ENCODE measurements at places on chromosomes 3 and 15.

DNA sequence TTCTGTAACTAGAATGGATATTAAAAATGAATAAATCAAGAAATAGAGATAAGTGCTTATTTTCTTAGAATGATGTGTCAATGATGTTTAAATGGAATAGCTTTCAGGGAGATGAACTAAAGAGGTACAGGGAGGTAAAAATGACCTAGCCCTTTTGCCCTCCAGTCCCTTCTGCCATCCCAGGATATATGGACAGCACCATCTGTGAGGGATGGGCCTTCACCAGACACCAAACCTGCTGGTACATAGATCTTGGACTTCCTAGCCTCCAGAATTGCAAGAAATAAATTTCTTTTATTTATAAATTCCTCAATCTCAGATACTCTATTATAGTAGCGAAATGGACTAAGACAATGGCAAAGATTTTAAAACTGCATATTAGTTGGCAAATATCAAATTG, 352.0 kb upstream of the THBS1 start:
- no peak for DNase-seq

- no peak for DNase-seq
Observed at GRCh38 chr3:54321520-54321919, 199.2 kb downstream of the CACNA2D3 start.

- no peak for DNase-seq
Observed at GRCh38 chr3:97896129-97896528, 74.3 kb downstream of the CRYBG3 start.

GRCh38 chr15:83204697-83205096, 2.9 kb downstream of the HDGFL3 start:
- no peak for DNase-seq

- no peak for DNase-seq
Observed at GRCh38 chr3:124792341-124793040, 62.2 kb downstream of the UMPS start.

DNA sequence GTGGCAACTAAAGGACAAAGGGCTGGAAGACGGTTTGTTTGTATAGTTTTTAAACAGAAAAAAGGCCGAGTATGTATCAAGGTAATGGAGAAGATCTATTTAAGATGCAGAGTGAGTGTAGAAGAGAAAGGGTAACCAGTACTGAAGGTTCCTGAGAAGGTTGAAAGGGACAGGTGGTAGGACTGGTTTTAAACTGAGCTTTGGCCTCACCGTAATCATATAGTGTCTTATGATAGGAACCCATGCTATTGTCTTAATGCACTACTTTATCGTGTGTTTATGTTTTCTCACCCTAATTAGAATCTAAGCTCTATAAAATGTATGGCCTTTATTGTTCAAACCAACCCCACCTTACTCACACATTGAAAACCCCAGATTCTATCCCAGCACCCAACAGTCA, 32.7 kb downstream of the FHIT start:
- DNase-seq, result no peak

- DNase-seq, result no peak
Observed at GRCh38 chr3:197573048-197573767, 17.4 kb upstream of the BDH1 start.

GRCh38 chr3:158451405-158452055, 119.5 kb upstream of the MLF1 start:
- peak; percentile 8 for DNase-seq

GRCh38 chr3:25823314-25823713, 33.4 kb downstream of the OXSM start:
- DNase-seq, result no peak

GRCh38 chr3:29451920-29452319, 171.0 kb downstream of the RBMS3 start:
- DNase-seq, result no peak

DNA sequence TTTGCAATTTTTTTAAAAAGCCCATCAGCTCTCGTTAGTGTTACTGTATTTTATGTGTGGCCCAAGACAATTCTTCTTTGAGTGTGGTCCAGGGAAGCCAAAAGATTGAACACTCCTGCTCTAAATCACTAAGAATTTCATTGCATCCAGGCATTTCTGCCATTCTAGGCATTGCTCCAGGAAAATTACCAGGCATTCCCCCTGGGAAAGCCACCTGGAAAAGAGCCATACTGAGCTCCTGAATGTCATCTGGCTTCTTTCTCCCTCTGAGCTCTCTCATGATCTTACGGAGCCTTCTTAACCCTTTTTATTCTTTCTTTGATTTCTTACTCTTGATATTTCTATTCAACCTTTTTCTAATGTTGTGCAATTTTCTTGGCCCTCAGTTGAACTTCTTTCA, 202.2 kb downstream of the DOCK3 start:
- no peak for DNase-seq

- DNase-seq, result no peak
Observed at GRCh38 chr3:65761446-65762234, 277.1 kb downstream of the MAGI1 start.

- DNase-seq, result no peak
Observed at GRCh38 chr3:186182850-186183249, 74.0 kb upstream of the ETV5 start.

GRCh38 chr3:47421741-47422649, 41.2 kb downstream of the PTPN23 start:
- DNase-seq, result no peak

DNA sequence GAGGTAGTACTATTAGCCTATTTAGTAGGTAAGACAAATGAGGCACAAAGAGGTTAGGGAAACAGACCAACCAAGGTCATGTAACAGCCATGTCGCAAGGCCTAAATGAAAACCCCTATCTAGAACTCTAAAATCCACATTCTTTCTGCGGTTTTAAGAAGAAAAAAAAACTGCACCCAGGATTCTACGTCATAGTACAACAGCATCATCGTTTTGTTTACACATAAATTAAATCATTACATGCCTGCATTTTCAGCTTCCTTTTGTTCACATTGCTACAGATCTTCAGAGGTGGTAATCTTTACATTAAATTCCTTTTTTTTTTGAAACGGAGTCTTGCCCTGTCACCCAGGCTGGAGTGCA, 548 bp upstream of the PSMD6 start:
- no peak for DNase-seq

GRCh38 chr15:39756806-39757522, 25.7 kb downstream of the FSIP1 start:
- peak; percentile 56 for DNase-seq

DNA sequence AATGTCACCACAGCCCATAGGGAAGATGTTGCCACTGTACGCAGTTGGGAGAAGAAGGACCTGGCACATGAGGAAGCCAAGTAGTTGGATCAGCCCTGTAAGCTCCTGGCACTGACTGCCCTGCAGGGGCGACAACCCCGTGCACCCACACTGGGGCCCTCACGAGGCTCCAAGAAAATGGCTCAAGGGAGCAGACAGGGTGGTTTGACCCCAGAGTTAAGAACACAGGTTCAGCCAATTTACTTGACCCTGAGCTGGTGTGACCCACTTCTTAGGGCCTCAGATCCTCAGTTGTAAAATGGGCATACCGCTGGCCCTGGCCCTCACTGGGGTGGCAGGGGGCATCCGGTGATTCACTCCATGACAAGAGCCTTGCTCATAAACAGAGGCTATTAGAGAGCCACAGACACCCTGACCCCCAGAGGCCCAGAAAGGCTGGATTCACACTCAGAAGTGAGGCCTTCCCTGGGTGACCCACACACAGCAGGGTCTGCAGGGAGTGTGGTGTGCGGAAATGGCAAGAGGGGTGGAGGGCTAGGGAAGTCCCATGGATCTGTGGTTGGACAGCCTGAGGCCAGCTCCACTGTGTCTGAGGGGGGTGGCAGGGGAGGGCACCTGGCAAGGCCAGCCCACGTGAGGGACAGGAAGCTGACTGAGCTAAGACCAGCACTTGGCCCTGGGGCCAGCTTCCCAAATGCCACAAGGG, 1.7 kb upstream of the HHATL start:
- DNase-seq, result no peak

- DNase-seq, result no peak
Observed at GRCh38 chr3:72601060-72601459, 247.2 kb downstream of the SHQ1 start.

GRCh38 chr3:197431346-197431910, 124.3 kb downstream of the BDH1 start:
- DNase-seq, result no peak

- DNase-seq, result no peak
Observed at GRCh38 chr15:83844742-83845141, 190.8 kb downstream of the ADAMTSL3 start.

DNA sequence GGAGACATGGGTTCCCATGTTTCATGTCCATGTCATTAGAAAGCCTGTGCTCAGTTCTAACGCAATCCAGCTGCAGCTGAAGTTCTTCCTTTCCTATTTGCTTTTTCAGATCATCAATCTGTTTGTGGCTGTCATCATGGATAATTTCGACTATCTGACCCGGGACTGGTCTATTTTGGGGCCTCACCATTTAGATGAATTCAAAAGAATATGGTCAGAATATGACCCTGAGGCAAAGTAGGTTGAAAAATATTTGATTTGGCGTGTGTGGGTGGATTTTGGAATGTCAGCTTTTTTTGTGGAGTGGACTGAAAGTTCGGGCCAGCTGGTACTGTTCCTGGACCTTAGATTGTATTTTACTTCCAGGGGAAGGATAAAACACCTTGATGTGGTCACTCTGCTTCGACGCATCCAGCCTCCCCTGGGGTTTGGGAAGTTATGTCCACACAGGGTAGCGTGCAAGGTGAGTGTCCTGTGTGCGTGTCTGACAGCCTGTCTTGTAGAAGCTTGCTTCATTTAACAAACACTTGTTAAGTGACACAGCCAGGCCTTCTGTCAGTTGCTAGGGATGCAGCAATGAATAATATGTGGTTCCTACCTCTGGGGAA, 69.6 kb downstream of the CHDH start:
- DNase-seq, result no peak

GRCh38 chr15:19956124-19956796, 585.3 kb downstream of the GOLGA6L6 start:
- DNase-seq, result no peak

DNA sequence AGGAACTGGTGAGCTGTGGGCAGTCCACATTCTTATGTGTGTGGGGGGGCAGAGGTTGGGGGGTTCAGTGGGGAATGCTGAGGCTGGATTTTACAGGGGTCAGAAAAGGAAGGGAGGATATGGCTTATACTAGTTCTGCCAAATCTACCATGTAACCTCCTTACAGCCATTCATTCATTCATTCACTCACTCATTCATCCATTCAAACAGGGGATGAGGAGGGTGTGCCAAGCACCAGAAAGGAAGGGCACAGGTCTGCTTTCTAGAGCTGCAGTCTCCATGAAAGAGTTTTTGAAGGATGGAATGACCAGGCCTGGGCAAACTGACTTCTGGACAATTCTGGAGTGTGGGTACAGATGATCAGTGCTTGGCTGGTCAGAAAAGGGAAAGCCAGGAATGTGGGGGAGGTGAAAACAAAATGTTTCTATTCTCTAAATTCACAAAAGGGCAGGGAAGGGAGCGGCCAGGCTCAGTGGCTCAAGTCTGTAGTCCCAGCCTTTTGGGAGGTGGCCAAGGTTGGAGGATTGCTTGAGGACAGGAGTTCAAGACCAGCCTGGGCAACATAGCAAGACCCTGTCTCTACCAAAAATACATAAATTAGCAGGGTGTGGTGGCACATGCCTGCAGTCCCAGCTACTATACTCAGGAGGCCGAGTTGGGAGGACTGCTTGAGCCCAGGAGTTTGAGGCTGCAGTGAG, 49.2 kb upstream of the C15orf39 start:
- no peak for DNase-seq

- DNase-seq, result no peak
Observed at GRCh38 chr15:63573533-63573932, 23.7 kb upstream of the FBXL22 start.

- no peak for DNase-seq
Observed at GRCh38 chr15:90318591-90318990, 33.5 kb upstream of the ZNF774 start.

GRCh38 chr15:90458061-90458460, 70.0 kb downstream of the IQGAP1 start:
- DNase-seq, result no peak

DNA sequence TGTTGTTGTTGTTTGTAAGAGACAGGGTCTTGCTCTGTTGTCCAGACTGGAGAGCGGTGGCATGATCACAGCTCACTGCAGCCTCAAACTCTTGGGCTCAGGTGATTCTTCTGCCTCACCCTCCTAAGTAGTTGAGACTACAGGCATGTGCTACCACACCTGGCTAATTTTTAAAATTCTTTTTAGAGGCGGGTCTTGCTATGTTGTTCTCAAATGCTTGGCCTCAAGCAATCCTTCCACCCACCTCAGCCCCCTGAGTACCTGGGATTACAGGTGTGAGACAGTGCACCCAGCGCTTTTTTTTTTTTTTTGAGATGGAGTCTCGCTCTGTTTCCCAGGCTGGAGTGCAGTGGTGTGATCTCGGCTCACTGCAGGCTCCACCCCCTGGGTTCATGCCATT, 46.7 kb downstream of the TMOD3 start:
- no peak for DNase-seq

- no peak for DNase-seq
Observed at GRCh38 chr3:151460228-151460627, 633 bp downstream of the IGSF10 start.

- no peak for DNase-seq
Observed at GRCh38 chr3:29695643-29696198, 414.9 kb downstream of the RBMS3 start.

DNA sequence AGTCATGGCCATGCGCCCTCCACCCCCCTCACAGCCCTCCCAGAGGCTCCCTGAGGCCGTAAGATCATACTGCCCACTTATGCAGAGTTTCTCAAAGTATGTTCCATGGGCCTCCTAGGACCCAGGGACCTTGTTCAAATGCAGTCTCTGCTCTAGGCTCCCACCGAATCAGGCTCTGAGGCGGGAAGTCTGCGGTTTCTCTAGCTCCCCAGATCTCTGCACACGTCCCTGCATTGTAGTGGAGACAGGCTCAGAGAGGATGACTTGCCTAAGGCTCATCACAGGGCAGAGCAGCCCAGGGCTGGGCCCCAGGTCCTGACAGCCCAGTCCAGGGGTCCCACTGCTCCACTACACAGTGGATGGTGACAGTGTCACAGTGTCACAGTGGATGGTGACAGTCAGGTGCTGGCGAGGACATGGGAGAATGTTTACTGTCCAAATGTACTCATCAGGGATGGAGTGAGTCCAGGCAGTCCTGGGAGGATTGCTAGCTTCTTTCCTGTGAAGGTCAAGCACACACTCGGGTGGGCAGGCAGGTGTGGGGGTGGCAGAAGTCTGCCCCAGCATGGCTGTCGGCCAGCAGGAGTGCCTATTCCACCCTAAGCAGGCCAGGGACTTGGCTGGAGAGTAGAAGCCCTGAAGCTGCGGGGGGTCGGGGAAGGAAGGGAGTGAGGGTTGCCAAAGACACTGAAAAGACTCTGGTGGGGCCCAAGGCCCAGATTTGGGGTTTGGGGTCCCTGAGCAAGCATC, 12.4 kb downstream of the ANKRD63 start:
- DNase-seq, result no peak

DNA sequence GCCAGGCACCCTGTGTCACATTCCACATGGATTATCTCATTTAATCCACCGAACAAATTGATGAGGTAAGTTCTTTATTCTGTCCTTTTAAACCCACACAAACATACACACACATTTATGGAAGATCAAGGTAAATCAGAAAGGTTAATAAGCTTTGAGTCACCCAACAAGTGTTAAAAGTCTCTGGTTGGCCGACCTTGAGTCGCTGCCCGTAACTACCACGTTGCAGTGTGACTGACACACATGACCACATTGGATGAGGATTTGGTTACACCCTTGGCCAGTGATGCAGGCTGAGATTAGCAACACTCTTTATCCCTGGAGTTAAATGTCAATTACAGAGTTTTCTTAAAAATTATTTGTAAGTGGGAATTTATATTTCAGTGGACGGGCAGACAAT, 19.2 kb downstream of the FOXP1 start:
- peak; percentile 65 for DNase-seq
